ENCODE measurements at places on chromosomes 1 and 21.
A peak's percentile ranks its signal among the peaks of the same experiment; 100 is the strongest.

- no peak for DNase-seq
These were observed 5.2 kb upstream of the INPP5B start for GRCh38 chr1:37951783-37952624.

- DNase-seq = no peak
These were observed 1.3 kb downstream of the KRTAP12-4 start for GRCh38 chr21:44653123-44653522.

- no peak for DNase-seq
These were observed 94.5 kb upstream of the ARTN start for GRCh38 chr1:43839056-43839455.

DNA sequence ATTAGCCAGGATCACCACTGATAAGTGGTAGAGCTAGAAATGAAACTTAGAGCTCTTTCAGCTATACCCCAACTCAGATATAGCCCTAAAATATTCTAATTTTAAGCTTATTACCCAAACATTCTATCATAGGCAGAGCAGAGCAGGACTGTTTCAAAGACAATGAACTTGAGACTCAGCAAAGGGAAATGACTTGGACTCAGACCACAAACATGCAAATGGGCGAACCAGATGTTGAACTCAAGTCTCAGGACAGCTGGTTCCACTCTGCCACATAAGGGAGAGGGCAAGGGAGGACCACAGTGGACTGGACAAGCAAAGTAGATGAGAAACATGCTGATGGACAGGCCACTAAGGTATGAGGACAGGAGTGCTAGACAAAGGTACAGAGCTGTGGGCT is 315.3 kb downstream of the OMA1 start:
- no peak for DNase-seq

- DNase-seq = no peak
These were observed 22.7 kb downstream of the PKNOX1 start for GRCh38 chr21:42997053-42997452.

DNA sequence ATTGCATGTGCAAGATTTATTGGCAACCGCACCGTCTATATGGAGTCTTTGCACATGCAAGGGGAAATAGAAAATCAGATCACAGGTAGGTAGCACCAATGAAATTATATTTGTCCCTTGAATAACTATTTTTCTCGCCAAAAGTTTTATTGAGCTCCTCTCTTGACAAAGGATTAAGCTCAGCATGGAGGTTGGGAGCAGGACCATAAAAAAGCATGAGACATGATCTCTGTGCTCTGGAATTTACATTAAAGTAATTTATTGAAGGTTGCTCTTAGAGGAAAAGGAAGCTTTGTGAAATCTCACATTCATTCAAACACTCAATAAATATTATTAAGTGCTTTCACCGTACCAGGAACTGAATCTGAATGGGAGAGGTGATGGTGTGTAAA is 66.0 kb upstream of the UBE2U start:
- DNase-seq = no peak

DNA sequence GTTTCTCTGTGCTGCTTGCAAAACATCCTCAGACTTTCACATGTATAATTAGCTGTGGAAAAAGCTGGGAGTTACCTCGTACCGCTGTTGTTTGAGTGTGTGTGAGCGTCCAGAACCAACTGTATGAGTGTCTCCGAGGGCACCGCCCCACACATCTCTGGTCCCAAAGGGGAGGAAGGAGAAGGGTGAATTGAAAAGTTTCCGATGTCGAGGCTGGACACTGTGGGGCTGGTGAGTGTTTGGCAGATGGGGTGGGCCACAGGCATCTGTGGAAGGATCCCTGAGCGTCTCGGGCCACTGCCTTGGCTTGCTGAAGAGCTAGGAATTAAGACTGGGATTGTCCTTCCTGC is 1.2 kb downstream of the ATP2B4 start:
- peak; percentile 64 for DNase-seq

- DNase-seq = no peak
These were observed 9.9 kb downstream of the TP73 start for GRCh38 chr1:3662080-3662671.

DNA sequence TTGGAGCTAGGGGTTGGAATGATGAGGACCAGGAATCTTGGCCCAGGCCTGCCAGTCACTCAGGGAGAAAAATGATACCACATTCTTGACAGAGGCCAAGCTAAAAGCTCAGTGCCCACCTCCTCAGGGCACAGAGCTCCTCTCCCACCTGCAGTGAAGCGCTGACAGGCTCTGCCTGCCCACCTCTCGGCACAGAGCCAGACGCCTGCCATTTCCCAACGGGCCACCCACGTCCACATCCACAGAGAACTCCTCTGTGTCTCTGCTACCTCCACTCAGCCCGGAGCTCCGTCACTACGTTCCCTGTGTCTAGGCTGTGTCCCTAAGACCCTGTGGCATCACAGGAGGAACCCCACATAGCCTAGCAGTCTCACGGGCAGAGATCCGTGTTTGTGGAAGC is 60.8 kb downstream of the MRPL37 start:
- DNase-seq = no peak

DNA sequence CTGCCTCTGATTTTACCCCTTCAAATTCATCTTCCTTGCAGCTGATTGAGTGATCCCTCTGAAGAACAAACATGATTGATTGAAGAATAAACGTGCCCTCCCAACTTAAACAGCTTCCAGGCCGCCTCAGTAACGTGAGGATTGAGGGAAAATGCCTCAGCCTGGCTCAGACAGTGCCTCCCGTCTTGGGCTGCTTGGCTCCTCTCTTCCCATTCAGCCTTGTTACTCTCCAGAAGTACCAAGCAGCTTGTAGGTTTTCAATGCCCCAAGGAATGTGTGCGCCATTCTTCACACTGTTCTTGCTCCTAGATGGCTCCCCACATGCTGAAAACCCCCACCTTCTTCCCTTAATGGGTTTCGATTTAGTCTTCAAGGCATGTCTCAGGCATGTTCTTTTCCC is 51.8 kb downstream of the ST6GALNAC5 start:
- DNase-seq = no peak

- DNase-seq = peak; percentile 53
These were observed 1.0 kb downstream of the PRDX6 start for GRCh38 chr1:173478094-173478674.

DNA sequence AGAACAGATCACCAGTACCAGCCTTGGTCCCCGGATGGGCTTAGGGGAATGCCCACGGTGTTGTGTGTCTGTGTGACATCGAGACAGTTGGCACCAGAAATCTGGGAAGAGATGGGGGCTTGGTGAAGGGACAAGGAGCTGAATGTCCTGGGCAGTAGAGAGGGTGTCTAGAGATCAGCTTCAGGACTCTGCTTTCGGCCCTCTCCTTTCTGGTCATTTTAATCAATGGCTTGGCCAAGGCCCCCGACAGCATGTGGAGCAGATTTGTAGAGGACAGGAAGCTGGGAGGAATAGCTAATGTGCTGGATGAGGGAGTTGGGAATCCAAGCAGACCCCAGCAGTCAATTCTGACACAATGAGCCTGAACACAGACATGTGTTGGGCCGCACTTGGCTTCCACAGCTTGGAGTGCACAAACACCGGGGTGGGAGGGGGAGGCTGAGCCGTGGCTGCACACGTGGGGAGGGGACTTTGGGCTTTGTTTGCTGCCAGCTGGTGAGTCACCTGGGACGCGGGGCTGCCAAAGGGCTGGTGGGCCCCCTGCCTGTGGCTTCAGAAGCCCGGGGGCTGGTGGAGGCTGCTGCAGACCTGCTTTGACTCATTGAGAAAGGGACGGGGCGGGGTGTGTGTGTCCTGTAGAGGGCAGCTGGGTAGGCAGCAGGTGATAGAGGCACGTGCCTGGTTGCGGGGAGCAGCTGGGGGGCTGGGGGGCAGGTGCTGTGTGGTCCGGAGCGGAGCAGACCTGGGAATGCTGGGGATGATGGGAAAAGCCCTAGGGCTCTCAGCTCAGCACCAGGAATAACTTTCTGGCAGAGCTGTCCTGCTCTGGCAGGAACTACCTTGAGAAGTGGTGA is 20.9 kb downstream of the SLC1A7 start:
- DNase-seq = no peak

DNA sequence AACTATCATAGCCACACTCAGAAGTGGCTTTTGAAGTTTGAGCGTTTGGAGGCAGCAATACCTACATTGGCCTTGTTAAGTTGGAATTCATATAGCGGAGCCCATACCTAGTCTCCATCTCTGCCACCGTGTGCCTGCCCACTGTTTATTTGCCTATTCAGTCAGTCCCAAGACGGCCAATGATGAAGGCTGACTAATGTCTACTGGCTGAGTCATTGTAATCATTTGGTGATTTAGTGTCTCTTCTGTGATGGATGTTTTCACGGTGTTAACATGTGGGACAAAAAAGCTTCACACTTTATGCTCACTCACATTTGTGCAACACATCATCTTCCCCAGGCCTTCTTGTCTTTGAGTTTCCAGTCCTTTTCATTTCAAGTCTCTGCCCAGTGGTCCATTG is 92.6 kb upstream of the PBX1 start:
- DNase-seq = no peak

- DNase-seq = peak; percentile 58
These were observed 76.1 kb upstream of the IRF2BP2 start for GRCh38 chr1:234686035-234686434.

- no peak for DNase-seq
These were observed 8.9 kb downstream of the SKI start for GRCh38 chr1:2236695-2237677.

DNA sequence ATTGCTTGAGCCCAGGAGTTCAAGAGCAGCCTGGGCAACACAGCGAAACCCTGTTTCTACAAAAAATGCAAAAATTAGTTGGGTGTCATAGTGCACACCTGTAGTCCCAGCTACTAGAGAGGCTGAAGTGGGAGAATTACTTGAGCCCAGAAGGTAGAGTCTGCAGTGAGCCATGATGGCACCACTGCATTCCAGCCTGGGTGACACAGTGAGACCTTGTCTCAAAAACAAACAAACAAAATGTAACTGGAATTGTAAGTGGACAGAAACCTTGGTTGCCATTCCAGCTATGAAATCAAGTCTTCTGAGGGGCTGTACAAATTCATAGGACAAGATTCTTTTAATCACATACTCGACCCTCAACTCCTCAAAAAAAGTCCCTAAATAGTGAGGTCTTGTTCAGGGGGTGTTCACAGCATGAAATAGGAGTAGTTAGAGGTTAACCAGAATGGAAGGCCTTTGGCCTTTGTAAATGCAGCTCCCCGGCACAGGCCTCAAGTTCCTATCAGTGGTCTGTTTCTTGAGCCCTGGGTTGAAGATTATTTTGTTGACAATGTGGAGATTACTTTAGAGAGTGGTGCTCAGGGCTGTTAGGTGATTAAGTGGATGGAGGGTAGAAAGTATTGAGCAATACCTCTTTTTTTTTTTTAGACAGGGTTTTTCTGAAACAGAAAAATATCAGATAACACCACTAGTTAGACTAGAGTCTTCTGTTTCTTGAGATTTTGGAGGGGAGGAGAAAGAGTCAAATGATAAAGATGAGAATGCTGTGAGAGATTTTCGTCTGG is 138.7 kb upstream of the ZNF648 start:
- DNase-seq = peak; percentile 69

DNA sequence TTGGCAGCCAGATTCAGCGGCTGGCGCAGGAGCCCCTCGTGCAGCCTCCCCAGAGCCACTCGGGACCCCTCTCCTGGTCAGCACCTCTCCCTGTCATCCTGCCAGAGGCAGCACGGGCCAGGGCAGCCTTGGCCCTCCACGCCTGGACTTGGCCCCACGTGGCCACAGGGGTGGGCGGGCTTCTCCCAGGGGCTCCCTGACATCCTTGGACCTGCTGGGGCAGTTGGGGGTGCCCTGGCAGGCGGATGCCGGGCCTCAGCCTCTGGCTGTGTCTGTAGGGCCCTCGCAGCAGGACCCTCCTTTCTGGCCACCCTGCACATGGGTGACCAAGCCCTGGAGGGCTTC is 60.2 kb downstream of the MORN1 start:
- DNase-seq = no peak

GRCh38 chr1:110390096-110390495 is 730 bp downstream of the SLC16A4 start:
- DNase-seq = no peak

DNA sequence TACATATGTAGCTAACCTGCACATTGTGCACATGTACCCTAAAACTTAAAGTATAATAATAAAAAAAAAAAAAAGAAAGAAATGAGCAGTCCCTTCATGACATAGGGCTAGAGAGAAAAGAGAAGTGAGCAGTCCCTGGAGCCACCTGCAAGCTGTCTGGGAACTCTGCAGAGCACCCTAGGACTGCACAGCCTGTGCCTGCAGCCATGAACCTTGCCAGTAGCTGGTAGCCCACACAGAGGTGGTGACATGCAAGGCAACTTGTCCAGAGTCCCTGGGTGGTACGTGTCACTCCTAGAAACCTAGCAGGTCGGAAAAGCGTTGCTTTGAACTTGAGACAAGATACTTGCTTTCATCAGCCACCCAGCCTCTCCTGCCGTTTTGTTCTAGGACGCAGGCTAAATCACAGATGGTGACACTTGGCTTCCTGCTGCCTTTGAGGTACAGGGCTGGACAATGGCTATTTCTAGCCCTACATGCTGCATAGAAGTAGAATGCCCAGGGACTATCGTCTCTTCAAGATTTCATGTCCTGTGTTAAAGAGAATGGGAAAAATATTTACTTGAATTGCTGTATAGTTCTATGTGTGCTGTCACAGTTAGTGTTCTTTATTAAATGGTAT is 260.9 kb downstream of the LTN1 start:
- DNase-seq = no peak

- DNase-seq = peak; percentile 88
These were observed 1.9 kb upstream of the DHRS3 start for GRCh38 chr1:12619792-12620487.
